ENCODE measurements at places on chromosomes 2 and 18.

DNA sequence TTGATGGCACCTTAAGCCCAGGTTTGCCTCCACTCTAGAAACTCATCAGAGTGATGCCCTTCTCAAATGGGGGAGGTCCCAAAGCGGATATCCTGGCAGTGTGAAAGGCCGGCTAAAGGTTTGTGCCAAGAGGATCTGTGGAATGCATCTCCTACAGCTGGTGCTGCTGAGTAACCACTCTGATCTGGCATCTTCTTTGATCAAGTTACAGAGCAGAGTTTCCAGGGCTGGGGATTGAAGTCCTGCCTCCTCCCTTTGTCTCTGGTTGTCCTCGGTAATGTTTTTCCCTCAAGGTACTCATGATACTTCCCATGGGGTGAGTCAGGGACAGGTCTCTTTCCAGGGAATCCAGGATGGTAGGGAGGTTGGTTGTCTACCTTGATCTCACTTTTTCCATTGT lies 24.6 kb downstream of the PRKRA start:
- no peak for DNase-seq

GRCh38 chr2:61179701-61180639 lies 18.0 kb downstream of the C2orf74 start:
- no peak for DNase-seq

- DNase-seq: no peak
Measured at GRCh38 chr2:46325182-46325928, 28.1 kb downstream of the EPAS1 start.

DNA sequence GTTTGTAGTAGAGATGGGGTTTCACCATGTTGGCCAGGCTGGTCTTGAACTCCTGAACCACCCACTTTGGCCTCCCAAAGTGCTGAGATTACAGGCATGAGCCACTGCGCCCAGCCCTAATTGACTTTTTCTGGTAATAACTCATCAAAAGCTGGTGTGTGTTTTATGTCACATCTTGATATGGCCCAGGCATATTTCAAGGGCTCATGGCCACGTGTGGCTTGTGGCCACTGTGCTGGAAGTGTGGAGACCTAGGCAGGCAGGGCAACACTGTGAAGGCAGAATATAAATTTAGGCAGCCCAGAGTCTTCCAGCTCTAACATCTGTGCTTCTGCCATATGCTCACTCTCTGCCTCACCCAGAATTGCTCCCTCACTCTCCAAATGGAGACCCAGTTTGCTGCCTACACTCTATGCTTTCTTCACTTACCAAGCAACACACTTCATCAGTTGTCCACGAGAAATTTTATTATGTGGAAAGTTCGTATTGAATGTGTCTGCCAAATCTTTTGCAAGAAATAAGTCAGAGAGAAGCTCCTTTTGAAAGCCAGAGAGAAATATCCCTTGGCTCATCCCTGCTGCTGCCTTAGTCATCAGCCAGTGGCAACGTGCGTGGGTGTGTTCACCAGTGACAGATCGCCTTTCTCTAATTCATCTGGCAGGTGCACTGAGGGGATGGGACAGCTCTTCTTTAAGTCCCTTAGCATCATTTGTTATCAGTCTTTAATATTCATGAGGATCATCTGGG lies 129.4 kb upstream of the CXCR4 start:
- DNase-seq: no peak

GRCh38 chr18:29594493-29594892 lies 1417.6 kb upstream of the CDH2 start:
- no peak for DNase-seq

GRCh38 chr18:26464128-26465011 lies 84.0 kb downstream of the KCTD1 start:
- peak; percentile 69 for DNase-seq

Measured in osteocyte (in vitro differentiated cells).